Activated T-cell treated with anti-CD3 and anti-CD28 coated beads, Interleukin-2, amount 50 U/mL, for 4 hours (primary cell): ENCODE measurements at places on chromosomes 7 and 10.

GRCh38 chr7:149717481-149717880, 55.9 kb downstream of the ZNF467 start:
- no peak for DNase-seq

DNA sequence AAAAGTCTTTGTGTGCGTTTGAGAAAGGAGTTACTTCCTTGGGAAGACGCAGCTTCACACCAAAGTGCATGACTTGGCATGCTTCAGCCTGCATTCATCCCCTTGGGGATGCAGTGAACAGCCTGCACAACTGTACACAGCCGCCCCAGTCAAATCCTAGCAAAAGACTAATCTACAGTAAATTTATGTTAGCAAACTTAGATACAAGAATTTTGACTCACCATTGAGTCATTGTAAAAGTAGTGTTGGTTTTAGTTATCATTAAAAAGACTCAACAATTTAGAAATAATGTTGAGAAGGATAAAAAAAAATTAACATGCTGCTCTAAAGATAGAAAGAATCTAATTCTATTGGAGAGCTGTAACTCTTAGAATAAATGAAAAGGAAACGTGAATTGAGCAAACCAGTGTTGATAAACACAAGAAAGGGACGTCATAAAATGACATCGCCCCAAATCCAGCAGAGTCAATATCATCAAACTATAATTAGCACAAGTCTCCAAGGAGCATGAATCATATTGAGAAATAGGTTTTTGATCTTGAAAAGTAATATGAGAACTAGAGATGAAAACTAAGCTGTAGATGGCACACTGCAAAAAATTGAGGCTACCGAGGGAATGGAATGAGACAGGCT, 11.9 kb upstream of the OPTN start:
- no peak for DNase-seq

GRCh38 chr7:41921453-41921981, 218.6 kb upstream of the INHBA start:
- no peak for DNase-seq

DNA sequence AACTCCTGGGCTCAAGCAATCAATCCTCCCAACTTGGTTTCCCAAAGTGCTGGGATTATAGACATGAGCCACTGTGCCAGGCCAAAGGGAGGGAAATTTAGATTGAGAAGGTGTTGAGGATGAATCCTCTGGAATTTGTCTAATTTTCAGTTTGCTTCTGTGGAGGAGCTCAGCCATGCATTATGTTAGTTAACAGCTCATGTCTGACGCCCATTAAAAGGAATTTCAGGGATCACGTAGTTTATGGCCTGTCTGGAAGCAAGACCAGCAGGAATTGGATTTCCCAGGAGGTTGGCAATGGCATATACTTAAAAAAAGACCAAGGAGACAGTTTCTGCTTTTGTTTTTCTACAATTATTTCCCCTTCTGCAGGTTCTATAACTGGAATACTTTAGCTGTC, 165.7 kb downstream of the OTUD1 start:
- DNase-seq, result no peak

- no peak for DNase-seq
These were observed 103.0 kb downstream of the CTBP2 start for GRCh38 chr10:125057158-125058001.

DNA sequence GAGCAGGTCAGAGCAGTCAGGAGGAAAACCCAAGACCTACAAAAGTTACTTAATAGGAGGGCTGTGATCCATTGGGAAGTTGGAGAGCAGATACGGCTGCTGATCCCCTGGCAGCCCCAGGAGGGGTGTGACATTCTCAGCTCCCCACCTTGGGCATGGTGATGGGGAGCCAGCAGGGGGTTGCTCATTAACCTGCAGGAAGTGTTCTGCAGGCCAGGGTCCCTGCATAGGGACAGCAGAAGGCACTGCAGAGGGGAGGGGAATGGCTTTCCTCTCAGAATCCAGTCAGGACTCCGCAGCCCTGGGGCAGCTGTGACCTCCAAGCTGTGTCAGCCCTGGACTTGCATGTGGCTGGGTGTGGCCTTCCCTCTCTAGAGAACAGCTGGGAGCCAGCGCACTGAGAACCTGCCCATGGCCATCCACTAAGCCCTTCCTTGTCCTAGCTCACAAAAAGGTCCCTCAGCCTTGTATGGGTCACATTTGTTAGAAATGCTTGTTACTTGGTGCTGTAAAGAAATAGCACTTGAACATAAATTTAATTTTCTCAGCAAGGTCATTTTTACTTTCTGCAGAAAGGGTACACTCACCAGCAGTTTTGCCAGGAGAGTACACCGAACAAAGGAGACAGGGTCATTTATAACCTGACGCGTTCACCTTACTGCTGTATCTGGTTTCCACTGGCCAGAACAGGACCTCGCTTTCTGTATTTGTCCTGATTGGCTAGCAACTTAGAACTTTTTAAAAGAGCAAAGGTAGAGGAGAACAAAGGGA, 169.6 kb downstream of the COBL start:
- DNase-seq, result no peak

DNA sequence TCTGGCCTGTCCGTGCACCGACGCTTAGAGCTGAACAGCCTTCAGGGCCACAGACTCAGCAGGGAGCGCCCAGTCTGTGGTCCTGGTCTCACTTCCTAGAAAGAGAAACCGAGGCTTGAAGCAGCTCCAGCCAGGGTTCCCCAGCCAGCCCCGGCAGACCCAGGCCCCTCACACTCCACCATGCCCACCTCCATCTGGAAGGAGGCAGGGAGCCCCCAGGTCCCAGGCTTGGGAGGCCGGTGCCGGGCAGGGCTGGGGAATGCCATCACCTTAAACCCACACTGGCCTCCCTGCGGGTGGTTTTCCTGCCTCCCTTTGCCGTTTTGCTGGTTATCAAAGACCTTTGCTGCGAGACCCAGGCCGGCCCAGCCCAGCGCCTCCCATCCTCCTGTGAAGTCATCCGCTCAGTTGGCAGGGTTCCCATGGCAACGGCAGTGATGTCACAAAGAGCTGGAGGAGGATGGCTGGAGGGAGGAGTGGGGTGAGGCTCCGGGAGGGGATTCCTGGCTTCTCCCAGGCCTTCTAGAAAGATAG, 24.0 kb downstream of the ELFN1 start:
- DNase-seq, result no peak

- no peak for DNase-seq
These were observed 35.9 kb upstream of the TUBB8 start for GRCh38 chr10:85044-85443.
